ENCODE measurements at places on chromosomes 12 and 14.

DNA sequence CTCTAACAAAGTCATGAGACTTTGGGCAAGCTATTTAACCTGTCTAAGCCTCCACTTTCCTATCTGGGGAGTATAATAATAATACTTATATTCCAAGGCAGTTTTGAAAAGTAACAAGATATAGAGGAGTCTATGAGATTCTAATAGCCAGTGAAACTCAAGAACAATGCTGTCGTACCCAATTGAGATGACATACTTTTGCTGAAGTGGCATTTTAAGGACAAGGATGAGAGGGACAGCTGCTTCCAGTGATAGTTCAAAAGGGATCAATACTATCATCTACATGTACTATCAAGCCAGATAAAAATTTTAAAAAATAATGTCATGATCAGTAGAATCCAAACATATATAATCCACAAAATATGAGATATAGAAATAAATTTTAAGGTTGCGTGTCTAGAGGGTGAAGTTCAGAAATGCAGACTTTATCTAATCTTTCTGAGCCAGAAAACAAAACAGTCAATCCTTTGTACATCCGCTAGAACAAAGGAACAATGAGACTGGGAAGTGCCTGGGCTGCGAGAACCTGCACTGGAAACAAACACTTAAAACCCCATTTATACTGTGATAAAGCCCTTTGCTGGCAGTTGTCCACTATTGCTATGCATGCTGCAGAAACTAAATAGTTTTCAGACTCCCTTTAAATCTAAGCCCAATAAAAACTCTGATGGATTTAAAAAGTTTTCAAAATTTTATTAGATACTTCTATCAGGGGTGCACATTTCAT is 38.6 kb downstream of the PTPRB start:
- no peak for DNase-seq

DNA sequence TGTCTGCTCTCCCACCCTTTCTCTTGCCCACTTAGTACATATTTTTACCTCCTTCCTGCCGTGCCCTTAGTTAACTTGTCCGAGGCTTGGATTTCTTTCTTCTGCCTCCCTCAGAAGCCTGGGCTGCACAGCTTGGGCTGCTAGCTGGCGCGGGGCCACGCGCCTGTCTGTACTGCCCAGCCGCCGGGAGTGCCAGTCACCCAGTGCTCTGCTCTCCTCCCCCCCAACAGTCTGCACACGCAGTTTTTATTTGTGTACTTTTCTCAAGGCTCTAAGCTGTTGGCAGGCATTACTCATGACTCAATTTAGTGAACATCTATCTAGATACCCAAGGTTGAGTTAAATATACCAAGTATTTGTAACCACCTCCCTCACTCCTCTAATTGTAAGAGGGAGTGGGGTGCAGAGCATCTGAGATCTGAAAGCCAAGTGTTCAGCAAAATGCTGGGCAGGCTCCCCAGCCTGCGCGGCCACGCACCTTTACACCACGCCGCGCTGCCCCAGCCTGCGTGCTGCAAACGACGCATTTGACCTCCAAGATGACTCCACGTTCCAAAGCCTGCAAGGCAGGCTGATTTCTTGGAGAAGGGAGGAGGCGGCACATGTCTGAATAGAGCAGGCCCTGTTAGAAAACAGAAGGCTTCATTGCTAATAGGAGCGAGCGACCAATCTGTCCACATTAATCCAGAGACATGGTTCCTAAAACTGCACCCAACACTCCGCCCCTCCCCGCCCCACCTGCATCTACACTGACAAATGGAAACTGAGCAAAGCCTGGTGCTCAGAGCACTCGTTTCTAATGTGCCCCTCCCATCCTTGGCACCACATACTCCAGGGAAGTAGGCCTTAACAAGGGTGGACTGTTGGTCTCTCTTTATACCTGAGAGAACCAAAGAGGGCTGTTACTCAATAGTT is 18.2 kb upstream of the CACNA2D4 start:
- DNase-seq: no peak

- DNase-seq: no peak
Measured at GRCh38 chr12:79546466-79547043, 144.2 kb downstream of the PAWR start.

DNA sequence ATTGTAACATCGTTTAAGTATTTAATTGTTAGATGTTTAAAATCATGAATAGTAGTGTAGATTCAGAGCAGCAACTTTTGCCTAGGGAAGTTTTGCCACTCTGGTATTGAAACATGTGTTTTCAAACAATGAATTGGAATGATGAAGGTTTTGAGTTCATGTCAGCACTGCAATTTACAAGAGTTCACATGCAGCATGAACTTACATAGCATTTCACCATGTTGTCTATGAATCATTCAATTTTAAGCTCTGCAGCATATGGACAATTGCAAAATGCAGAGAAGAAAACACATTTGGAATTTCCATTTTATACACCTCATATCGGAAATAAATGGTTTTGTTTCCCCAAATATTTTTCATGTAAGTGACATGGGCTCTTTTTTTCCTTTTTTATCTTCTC is 170.7 kb upstream of the CDKN3 start:
- DNase-seq: no peak

DNA sequence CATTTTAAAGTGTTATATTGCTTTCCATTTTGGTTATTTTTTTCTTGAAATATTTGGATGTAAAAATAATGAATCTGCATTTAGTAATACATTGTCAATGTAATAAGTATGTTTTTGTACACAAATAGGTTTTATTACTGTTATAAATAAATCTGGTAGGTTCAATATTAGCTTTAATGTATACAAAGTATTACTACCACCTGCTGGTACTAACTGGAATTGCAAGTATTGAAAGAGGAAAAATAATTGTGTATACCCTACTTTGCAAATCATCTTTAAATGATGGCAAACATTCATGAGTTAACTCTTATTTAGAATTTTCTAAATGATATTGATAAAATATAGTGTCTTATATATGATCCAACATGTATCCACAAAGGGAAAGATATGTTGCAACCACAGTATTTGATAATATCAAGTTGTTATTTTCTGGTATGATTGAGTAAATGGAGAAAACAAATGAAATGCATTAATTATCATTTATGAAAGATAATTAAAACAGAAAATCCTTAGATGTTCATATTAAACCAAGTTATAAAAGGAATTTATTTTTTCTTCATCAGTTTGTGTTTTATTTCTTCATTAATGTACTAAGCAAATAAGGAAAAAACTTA is 3.2 kb downstream of the OR4K2 start:
- DNase-seq: no peak

DNA sequence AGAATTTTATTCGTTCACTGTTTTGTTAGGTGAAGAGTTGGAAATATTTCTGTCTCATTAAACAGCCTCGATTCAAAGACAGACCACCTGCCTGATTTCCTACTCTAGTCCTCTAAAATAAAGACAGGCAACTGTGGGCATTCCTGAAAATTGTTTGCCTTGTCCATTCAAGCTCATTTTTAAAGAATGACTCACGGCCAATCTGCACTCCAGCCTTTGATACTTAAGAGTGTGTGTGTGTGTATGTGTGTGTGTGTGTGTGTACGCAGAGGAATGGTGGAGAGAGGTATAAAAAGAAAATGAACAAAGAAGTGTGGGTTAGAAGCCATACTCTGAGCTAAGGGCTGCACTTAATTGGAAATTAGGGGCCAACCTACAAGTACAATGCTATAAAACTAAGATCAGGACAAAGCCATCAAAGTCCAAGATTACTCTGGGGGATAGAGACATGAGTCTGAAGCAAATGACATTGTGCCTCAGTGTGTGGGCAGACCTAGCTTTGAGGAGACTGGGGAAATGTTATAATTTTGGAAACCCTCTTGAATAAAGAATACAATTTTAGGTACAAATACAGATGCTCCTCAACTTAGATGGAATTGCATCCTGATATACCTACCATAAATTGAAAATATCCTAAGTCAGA is 45.6 kb upstream of the SOCS2 start:
- no peak for DNase-seq

- no peak for DNase-seq
Measured at GRCh38 chr12:131827961-131828534, at the start of gene MMP17. Gene MMP17, plus strand, starts transcription at chr12:131828393. Its CDS starts 102 bp downstream, at chr12:131828495.

- no peak for DNase-seq
Measured at GRCh38 chr12:28132398-28132797, 57.9 kb upstream of the CCDC91 start.
